GM23338 (cell line): ENCODE measurements at places on chromosomes 2 and 18.
A peak's percentile ranks its signal among the peaks of the same experiment; 100 is the strongest.

DNA sequence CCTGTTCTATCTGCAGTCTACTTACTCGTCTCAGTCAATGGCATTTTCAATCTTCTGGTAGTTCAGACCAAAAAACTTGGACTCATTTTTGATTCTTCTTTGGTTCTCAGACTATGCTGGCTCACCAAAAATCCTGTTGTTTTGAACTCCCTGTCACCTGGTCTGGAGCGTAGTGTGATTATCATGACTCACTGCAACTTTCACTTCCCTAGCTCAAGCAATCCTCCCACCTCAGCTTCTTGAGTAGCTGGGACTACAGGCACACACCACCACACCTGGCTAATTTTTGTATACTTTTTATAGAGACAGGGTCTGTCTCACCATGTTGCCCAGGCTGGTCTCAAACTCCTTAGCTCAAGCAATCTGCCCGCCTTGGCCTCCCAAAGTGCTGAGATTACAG is 163.3 kb upstream of the CDH7 start:
- DNase-seq, result no peak

DNA sequence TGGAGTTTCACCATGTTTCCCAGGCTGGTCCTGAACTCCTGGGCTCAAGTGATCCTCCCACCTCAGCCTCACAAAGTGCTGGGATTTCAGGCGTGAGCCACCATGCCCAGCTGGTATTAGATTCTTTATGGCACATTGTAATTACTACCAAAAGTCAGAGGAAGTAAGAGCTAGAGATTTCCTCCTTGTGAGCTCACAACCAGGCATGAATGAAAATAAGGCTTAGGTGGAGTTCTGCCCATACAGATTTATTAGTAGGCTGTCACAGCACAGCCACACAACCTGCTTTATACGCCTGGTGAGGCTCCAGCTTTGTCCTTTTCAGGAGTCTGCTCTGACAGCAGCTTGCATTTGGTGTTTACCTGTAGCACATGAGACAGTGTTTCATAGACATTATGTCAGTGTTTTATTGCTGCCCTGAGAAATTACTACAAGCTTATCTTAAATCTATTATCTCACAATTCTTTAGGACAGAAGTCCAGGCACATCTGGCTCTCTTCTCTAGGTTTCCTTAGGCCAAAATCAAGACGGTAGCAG is 156.6 kb downstream of the TANC1 start:
- DNase-seq, result no peak

GRCh38 chr2:197911667-197912066 is 107.3 kb downstream of the PLCL1 start:
- DNase-seq, result peak; percentile 52

DNA sequence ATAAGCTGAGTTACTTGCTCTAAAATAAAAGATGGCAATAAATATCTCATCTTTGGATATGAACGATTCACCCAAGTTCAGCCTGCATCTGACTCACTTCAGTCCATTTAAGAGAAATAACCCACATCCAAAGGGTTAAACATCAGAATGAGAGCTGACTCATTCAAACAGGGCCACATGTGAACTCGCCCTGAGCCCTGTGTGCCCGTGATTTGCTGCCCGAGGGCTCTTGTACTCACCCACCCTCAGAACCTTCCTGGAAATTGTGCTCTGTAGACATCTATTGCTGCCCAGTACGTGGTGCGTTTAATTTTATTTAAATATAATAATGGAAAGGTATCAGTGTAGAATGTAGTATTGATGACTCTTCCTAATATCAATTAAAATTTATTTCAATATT is 66.9 kb upstream of the RBM44 start:
- DNase-seq, result no peak

DNA sequence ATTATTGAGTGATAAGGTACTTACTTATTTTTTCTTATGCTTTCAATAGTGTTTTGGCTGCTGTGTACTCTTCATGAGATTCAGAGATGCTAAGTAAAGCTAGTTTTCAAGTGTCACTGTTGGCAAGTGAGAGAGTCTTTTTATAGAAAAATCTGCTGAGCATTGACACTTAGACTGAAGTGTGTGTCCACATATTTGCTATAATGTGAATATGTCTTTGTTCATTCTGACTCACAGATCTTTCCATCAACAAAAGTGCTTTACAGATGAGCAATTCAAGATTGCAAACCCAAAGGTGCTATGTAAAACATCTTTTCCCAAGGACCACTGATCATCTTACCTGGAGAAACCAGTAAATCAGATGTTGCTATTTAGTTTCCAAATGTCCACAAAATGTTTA is 410.6 kb upstream of the FIGN start:
- no peak for DNase-seq

GRCh38 chr18:51614033-51614432 is 416.6 kb upstream of the MEX3C start:
- DNase-seq, result no peak

DNA sequence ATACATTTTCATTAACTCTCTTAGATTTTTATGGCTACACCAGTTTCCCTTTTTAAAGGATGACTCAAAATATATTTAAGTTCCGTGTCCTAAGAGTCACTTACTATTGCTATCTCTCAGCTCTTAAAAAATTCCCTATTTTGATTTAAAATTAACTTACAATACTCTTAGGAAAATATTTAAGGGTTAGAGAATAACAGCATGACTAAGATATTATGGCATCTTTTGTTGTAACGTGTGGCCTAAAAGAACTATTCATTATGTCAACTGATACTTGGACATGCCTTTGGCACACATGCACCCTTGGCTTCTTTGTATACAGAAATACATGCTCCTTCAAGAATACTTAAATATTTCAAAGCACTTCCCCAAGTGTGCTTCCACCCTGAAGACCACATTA is 42.3 kb downstream of the SCN3A start:
- no peak for DNase-seq

DNA sequence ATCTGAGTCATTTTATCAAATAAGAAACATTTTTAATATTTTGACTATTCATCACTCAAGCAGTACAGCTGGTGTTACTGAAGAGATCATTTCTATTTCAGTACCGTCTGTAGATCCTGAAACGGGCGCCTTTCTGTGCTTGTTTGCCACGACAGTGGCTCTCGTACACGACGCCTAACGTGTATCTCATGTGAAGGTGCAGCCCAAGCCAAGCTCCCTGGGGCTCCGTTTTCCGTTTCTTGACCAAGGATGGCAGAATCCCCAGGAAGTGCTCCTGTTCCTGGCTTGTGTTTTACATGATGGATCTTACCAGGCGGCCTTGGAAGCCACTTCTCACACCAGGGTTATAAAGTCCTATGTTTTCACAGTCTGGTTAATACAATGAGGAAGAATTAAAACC is 320.6 kb downstream of the GBX2 start:
- no peak for DNase-seq

GRCh38 chr18:78801011-78801410 is 178.6 kb upstream of the SALL3 start:
- no peak for DNase-seq

GRCh38 chr2:79750321-79750720 is 237.5 kb downstream of the CTNNA2 start:
- no peak for DNase-seq

DNA sequence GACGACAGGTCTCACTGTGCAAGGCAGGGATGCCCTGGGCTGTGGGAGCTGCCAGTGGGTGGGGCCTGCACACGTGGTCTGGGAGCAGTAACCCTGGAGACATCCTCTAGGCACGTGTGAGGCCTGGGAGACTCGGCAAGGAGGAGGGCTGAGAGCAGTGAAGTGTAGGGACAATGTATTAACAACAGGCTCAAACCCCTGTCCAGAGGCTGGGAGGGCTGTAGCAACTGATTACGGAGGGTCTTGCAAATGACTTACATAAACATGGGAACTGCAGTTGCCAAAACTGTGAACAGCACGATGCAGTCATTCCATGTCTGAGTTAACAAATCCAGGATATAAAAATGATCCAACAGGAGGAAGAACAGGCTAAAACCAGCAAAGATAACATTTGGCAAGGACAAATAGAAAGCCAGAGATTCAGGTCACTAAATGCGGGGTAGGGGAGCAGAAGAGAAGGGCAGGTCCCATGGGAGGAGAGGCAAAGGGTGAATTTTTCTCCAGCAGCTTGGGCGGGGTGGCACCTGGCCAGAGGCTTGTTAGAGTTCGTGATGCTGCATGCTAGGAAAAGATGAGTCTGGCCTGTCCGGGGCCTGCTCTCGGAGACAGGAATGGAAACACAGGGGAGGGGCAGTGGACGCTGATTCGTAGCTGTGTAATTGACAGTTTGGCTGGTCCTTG is 44.9 kb downstream of the CYP27C1 start:
- no peak for DNase-seq

DNA sequence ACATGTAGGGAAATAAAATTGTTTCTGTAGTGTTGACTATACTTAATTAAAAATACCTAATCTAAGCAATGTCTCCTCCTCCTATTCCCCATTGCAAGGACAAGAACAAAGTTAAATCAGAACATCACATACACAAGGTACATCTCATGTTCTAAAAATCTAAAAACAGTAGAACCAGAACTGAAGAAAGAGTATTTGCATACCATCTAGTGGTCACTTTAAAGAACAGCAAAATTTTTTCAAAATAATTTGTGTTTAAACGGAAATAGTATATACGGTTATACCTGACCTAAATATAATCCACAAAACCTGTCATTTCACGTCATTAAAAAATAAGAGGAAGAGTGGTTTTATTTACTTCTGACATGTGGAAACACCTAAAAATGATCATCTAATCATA is 294.3 kb upstream of the KCNH7 start:
- peak; percentile 32 for DNase-seq

GRCh38 chr2:236017446-236017845 is 150.7 kb downstream of the GBX2 start:
- DNase-seq, result no peak

DNA sequence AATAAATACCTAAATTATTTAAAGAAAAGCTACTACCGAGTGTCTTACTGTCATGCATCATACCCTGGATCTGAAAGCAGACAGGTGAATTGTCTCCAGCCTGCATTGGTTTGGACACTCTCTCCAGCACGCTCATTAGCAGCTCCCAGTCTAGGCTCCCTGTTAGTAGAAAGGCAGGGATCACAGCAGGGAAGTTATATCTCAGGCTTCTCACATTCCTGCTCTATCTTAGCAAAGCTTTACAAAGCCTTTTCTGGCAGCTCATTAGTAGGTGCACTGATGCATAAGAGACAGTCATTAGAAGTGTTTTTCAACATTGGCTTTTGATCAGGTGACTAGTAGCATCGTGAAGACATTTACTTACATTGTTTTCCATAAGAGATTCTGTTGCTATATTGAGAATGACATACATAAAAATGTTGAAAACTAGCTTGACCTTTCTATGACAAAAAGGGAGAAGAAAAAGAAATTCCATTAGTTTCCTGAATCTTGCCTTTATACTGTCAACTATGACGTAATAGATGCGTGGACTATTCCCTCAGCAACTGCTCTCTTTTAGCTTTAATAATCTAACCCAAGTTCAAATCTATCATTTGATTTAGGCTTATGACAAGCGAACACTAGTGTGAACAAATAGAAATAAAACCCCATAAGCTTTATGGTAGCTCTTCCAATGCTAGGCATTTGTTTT is 408.7 kb upstream of the KCNH7 start:
- DNase-seq, result peak; percentile 62

DNA sequence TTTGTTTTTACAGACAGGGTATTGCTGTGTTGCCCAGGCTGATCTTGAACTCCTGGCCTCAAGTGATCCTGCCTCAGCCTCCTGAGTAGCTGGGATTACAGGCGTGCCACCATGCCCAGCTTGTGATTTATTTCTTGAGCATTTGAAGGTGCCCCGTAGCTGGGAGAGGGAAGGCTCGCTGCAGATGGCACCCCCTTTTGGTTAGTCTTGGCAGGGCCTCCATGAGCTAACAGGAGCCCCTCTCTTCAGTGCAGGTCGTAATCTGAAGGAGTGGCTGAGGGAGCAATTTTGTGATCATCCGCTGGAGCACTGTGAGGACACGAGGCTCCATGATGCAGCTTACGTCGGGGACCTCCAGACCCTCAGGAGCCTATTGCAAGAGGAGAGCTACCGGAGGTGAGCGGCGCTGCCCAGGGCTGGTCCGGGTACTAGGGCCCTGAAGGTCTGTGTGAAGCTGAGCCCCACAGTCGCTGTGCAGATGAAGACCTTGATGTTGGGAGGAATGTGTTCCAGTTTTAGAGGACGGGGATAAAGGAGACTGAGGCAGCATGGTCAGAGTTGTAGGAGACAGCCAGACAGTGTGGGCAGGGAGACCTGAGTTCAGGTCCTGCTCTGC is 6.7 kb downstream of the ASB1 start:
- no peak for DNase-seq

DNA sequence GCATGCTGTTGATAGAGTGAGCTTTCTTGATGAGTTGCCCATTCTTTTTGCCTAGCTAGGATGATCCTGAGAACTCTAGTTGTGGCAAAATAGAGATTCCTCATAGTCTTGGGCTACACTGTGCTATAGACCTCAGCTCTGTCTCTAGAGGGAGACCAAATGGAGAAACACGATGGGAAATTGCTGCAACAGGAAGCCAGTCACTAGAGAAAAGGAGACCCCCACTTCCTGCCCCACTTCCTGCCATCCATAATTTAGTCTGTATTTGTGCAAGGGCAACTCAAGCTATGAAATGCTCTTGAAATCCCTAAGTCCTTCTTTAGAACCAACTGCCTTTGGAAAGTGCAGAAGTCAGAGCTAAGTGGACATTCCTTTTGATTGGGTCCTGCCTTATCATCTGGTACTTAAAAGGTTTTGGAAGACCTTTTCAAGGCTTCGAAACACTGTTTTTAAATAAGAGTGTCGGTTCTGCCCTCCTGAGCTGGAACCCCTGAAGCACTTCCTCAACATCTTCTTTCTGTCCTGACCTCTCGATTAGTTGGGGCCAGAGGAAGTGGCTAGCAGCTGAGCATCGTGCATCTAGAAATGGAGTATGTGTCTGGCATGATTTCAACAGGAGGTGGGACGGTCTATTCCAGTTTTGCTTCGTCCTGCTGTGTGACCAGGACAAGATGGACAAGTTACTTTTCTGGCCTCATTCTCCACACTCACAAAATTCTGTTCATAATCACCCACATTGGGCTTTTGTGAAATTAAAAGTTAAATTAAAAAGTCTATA is 8.6 kb upstream of the KCNE4 start:
- DNase-seq, result no peak

DNA sequence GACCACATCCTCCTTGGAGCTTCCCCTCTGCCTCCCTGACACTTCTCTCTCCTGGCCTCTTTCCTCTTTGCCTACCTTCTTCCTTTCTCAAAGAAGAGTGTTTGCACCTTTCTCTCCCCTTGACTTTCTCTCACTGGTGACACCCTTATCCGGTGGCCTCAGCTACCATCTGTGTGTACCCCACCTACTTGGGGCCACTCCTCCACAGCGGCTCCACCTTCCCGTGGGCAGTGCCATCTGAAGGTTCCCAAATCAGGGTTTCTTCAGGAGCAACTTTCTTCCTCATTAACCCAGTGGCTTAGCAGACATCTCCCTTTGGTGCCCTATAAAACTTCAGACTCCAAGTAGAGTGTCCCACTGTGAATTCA is 5.3 kb upstream of the NCL start:
- DNase-seq, result no peak

DNA sequence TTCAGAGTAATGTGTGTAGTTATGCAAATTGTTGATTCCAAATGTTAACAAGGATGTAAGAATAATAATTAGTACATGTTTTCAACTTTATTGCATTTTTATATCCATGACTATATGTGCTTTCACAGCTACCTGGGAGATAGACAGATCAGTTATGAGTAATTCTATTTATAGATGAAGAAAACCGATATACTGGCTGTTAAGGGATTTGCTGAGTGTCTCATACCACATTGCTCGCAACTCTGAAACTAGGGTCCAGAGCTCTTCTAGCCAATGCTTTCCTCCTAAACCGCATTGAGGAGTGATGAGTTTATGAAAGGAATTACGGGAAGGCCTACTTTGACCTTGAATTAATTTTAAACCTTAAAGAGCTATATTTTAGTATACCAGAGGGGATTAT is 202.3 kb downstream of the MYO3B start:
- DNase-seq, result no peak

- DNase-seq, result peak; percentile 54
These were observed 185.9 kb downstream of the PDE1A start for GRCh38 chr2:182240862-182241371.
